Lower lobe of right lung (tissue), 2 donors: ENCODE measurements at places on chromosomes 5 and 9.

- no peak for DNase-seq
Observed at GRCh38 chr5:133034064-133034463, 7.7 kb upstream of the ZCCHC10 start.

GRCh38 chr9:87720173-87720572 is 5.7 kb upstream of the CTSL start:
- DNase-seq, result no peak

DNA sequence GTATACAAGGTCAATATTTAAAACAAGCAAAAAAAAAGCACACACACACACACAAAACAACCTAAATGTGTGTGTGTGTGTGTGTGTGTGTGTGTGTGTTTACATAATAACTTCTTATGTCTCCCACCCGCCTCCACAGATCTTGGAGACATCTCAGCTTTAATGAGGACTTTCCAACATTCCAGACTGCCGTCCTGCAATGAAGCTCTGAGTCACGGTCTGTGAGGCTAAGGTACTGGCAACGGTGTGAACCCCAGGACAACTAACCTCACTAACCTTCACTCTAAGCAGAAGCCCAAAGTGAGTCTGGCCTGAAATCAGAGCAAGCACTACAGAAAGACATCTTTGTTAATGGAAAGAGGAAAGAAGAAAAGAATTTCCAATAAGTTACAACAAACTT is 22.3 kb downstream of the ZNF474 start:
- no peak for DNase-seq

GRCh38 chr9:13900449-13900848 is 413.5 kb downstream of the NFIB start:
- DNase-seq, result no peak

GRCh38 chr9:117926031-117926658 is 221.9 kb downstream of the TLR4 start:
- no peak for DNase-seq

- DNase-seq, result no peak
Observed at GRCh38 chr9:110526426-110526825, 53.1 kb downstream of the SVEP1 start.

- no peak for DNase-seq
Observed at GRCh38 chr5:96024683-96025475, 63.2 kb upstream of the ELL2 start.

DNA sequence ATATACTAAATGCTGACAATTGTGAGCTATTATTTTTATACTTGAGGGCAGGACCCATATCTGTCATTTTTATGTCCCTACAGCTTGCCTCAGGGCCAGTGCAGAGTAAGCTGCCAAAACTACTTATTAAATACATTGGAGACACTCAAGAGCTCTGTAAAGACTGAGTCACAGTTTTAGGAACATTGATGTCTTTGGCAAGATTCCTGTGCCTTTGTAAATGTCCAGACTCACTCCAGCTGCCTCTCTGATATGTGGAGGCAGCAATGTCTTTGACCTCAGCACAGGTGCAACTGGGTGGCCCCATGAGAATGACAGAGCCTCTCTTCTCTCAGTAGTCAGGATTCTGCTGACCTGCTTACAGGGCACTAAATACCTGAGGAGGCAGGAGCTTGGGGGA is 363.2 kb downstream of the OSTF1 start:
- no peak for DNase-seq

DNA sequence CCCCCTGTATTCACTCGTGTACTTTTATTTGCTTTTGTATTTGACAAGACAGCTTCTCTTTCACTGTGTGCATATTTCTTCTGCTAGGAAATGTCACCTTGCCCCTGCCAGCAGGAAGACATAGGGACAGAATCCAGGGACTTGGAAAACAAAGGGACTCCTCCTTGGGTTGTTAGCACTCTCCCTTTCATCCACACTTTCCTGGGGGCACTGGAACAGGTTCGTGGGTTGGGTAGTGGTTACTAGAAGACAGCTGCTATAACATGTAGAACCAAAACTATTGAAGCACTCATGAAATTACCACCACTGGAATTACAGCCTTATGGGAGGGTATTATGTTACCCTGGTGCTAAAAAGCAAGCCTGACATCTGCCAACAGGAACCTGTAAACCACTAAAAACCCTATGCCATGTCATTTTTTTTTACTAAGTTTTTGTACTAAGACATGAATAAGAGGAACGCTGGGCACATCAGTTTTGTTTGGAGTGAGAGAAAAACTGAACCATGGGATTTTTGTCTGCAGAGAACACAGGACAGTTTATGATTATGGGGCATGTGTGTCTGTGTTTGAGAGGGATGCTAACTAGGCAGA is 4.7 kb upstream of the CCL28 start:
- DNase-seq, result no peak

DNA sequence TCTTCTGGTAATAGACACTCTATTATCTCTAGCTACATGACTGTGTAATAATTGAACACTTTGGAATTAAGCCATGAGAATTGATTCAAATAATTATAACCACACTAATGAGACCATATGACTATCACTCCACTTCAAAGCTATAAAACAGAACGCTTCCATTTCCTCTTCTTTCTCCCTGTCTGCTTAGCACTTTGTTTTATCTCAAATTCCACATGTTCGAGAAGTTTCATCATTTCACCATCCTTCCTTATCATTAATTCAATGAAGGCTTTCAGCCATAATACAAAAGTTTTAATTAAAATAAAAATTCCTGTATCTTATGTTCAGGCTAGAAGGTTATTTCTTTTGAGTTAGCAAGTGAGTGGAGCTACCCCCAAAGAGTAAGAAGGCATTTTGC is 7.4 kb upstream of the DCTN4 start:
- DNase-seq, result no peak

GRCh38 chr5:87136733-87137132 is 130.9 kb upstream of the RASA1 start:
- DNase-seq, result no peak

DNA sequence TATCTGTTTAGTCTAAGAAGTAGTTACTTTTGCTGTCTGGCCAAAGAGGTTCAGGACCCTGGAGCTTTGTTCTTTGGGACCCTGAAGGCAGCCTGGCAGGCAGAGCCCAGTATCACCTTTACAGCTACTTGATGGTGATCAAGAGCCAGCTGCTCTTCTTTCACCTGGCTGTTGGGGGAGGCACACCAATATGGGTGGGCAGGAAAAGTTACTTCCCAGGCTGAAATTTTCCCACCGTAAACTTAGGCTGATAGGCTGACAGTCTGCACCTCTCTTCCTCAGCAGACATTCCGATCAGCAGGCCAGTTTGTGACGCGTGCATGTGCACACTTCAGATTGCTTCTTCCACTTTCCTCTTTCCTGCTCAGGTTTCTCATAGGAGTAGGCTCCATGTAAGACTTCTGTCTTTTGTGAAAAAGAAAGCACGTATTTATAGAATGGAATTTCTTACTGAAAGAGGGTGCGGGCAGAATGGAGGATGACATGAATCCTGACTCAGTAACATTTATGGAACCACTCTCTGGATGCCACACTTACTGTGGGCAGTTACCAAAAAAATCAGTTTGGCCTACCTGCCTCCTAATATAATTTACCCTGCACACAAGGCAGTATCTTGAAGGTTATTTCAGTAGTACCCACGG is 223.9 kb upstream of the DMRT1 start:
- no peak for DNase-seq

- DNase-seq, result no peak
Observed at GRCh38 chr5:20245432-20245974, 257.5 kb upstream of the CDH18 start.

- no peak for DNase-seq
Observed at GRCh38 chr5:58708456-58708855, 125.6 kb downstream of the RAB3C start.

GRCh38 chr9:3467593-3468219 is 58.1 kb downstream of the RFX3 start:
- DNase-seq, result peak; percentile 61

GRCh38 chr5:154753792-154754191 is 1.4 kb upstream of the LARP1 start:
- no peak for DNase-seq

DNA sequence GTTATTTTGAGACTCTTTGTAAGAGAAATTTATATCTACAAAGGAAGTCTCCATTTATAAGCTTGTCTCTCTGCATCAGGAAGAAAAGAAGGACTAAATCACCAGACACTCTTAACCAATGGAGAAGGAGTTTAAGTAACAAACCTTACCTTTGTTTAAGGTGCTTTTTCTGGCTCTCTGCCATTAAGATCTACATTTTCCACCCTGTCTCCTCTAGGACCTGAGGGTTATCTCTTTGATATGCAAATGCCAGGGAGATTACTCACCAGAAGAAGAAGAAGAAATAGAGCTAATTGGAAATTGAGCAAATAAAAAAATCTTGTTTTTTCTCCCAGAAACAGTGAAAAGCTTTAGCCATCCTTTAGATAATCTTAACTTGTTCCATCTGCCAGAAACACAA is 60.9 kb downstream of the CDKN2A start:
- no peak for DNase-seq

DNA sequence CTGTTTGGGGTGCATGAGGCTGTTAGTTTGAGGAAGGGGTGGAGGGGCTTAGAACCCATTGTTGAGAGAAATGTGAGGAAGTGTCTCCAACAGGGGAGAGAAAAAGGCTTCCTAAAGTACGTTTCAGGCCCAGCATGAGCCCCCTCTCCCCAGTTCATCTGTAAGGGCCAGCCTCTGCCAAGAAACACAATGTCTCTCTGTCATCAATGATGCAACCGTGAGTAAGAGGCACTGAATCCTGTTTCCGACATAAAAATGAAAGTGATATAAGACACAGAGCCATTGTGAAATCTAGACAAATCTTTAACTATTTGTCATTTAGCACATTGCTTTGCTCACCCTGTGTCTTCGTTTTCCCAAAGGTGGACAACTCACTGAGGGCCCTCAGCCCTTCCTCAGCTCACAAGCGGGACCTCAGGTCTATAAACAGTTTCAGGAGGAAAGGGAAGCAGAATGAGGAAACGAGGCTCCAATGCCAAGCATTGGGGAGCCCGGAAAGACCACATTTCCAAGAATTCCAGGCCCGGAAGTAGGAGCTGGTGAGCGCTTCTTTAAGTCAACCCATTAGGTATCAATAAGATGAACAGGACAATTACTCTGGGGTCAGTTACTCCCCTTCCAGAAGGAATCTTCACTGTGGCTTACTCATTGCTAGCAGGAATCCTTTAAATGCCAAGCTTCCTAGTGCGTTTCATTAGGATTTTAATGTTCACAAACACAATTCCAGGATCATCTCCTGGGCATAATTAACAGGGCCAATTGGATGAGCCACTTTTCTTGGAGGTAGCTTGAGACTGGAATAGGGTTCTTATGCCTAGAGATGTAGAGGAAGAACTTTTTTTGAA is 59.0 kb upstream of the KLF4 start:
- DNase-seq, result no peak

GRCh38 chr5:142023836-142024235 is 11.0 kb upstream of the GNPDA1 start:
- no peak for DNase-seq

- no peak for DNase-seq
Observed at GRCh38 chr5:90941002-90941720, 382.6 kb downstream of the ADGRV1 start.

DNA sequence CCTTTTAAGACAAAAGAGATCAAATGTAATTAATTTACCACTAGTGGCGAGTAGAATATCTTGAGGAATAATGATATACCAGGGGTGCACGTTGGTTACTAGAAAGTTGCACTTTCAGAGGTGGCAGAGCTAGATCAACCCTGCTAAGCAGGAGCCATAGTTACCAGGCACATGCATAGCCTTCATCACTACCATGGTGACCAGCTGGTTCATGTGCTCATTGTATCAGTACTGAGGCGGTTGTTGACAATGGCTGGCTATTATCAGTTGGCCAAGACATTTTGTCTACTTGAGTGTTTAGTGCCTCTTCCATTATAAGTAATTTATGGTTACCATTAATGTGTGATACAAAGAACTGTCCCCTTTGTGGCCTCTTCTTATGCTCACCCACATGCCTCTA is 201.2 kb downstream of the FGF10 start:
- DNase-seq, result no peak

DNA sequence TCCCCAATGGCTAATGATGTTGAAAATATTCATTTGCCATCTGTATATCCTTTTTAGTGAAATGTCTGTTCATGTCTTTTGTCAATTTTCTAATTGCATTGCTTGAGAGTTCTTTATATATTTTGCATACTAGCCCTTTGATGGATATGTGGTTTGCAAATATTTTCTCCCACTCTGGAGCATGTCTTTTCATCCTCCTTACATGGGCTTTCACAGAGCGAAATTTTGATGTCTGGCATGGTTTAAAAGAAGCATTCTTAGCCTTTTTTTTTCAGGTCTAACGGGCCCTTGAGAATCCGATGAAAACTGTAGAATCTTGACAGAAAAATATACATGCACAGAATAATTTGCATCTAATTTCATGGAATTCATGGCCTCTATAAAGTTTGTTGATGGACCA is 44.7 kb downstream of the ARHGEF28 start:
- DNase-seq, result no peak

DNA sequence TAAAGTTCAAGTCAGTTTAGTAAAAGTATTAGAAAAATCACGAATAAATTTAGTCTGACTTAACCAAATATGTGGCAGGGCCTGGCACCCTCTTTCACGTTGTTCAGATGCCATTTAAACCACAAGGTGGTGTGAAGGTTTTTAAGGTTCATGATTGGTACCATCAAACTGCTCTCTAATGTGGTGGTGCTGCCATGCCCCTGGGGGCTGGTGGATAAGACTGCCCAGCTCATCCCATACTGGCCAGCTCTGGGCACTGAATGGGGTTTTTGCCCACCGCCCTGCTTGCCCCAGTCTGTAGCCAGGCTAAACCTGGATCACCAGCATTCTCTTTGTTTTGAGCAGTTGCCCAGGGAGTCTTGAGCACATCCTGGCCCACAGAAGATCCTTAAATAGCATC is 159.3 kb downstream of the GABBR2 start:
- DNase-seq, result no peak

GRCh38 chr5:112757468-112758208 is 20.0 kb downstream of the APC start:
- DNase-seq, result no peak

DNA sequence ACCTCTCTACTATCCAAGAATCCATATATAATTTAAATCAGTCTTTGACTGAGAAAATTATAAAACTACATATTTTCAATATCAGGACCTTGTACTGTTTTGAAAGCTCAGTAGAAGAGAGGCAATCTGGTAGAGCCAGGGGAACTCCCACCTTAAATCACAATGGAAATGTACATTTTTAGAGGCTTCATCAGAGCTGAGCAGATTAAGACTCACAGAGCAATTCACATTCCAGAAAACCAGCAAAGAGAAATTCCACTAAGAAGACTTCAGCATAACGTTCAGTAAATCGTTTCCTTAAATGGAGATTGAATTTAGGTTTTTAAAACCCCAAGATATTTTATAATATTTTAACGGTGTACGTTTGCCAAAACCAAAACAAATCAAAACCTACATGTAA is 227.8 kb upstream of the TRPM3 start:
- DNase-seq, result no peak

GRCh38 chr5:80364892-80365291 is 43.0 kb upstream of the ZFYVE16 start:
- DNase-seq, result no peak

- DNase-seq, result peak; percentile 20
Observed at GRCh38 chr9:134631881-134632280, 9.7 kb upstream of the COL5A1 start.

- no peak for DNase-seq
Observed at GRCh38 chr9:129698254-129698757, 32.9 kb downstream of the PRRX2 start.
